ENCODE measurements at places on chromosomes 5 and 9.

GRCh38 chr5:164354139-164354751 is 848.8 kb downstream of the MAT2B start:
- DNase-seq, result no peak

DNA sequence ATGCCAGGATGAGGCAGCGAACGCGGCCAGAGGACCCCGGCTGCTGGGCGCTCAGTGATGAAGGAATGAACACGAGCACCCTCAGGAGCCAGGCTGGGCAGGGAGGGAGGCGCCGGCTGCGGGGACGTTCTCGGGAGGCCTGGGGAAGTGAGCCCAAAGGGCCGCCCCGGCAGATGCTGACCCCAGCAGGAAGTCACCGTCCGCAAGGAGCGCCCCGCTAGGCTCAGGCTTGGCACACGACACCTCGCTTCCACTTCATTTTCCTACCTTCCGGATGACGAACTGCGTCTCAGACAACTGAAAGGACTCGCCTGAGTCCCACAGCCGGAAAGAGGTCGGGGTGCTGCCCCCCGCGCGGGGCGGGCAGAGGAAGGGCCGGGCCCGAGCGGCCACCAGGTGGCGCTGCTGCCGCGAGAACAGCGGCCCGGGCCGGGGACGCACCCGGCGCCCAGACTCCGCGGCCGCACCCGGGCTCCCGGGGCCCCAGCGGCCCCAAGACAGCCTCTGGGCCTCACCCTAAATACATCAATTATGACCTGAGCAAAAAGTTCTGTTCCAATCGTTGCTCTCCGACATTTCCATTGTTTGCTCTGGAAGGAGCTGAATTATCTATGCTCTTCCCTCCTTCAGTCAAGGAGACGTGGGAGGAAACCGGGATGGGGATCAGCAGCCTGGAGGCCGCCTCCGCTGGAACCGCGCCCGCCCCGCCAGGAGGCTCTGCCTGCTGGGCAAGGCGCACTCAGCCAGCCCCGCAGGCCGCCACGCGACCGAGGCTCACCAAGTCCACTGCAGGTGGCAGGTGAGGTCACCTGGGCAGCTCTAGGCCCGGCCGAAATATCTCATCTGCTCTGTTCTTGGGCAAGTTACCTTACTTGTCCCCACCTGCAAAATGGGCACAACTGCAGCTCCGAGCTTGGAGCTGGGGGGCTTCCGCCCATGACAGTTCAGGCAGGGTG is 107.0 kb downstream of the ZNF354C start:
- DNase-seq, result no peak

DNA sequence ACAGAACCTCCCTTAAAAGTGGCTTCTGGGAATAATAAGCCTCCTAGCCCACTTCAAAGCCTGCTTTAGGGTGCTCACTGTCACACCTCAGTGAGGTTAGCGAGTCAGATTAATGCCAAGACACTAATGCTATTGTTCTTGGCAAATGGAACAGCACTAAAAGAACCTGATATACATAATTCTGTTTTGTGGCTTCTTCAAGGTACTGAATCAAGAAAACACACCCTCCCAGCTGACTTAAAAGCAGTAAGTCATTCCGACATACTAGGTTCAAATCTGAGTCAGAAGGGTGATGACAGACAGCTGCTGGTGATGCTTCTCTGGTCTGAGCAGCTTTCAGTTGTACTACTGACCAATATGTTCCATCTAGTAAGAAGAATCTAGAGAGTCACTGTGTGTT is 121.6 kb downstream of the OXCT1 start:
- no peak for DNase-seq

GRCh38 chr9:134229466-134230091 is 65.2 kb upstream of the RNU6ATAC start:
- DNase-seq, result no peak
